ENCODE measurements at places on chromosomes 11 and 22.

DNA sequence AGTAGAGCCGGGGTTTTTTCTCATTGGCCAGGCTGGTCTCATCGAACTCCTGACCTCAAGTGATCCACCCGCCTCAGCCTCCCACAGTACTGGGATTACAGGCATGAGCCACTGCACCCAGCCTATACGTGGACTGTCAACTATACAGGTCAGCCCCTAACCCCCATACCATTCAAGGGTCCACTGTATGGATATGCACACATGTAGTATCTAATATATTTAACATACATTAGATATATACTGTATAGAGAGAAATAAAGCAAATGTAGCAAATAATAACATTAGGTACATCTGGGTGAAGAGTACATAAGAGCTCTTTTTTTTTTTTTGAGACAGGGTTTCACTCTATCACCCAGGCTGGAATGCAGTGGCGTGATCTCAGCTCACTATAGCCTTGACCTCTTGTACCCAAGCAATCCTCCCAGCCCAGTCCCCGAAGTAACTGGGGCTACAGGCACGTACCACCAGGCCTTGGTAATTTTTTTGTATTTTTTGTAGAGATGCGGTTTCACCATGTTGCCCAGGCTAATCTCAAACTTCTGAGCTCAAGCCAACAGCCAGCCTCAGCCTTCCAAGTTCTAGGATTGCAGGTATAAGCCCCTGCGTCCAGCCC, 1.5 kb upstream of the ATP5MGL start:
- no peak for DNase-seq

DNA sequence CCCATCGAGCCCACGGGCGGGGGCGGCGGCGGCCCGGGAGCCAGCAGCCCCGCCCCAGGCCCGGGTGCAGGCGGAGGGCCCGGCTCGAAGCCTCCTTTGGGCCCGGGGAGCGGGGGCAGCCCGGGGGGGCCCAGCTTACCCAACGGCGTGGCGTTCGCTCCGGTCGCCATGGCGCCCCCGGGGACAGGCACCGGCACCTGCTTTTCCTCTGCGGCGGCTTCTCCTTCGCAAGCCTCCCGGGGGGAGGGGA, 194 bp downstream of the SF1 start:
- no peak for DNase-seq

GRCh38 chr11:9180784-9181183, 84.4 kb downstream of the DENND5A start:
- no peak for DNase-seq

DNA sequence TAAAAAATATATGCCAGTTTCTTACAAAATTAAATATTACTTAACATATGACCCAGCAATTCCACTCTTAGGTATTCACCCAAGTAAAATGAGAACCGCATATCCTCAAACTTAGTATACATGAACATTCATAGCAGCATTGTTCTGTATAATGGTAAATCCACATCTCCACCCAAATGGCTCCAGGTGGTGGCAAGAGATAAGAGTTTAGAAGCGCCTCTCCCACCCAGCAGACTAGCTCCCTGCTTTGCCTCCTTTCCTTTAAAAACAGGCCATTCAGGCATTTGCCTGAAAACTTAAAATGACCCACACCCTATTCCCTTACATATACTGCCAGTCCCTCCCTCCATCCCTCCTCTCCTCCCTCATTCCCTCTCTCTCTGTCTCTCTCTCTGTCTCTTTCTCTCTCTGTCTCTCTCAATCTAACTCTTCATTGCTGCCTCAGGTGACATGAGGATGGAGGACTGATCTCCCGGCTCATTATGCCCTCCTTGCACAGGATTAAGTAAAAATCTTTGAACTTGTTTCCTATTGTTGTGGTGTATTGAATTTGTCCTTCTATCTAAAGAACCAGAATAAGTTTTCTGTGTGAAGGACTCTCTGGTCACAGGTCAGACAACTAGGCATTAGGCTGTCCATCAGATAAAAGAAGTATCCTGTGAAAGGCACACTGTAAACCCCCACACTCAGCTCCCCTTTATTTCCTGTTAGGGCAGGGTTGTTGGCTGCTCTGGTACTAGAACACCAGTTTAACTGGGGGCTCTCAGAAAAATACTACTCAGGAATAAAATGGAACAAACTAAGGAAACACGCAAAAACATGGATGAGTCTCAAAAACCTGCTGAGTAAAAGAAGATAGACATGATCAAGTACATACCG, 48.3 kb downstream of the RRP8 start:
- DNase-seq, result no peak

- peak; percentile 62 for DNase-seq
Observed at GRCh38 chr11:69088676-69089146, 40.0 kb downstream of the TPCN2 start.

- DNase-seq, result no peak
Observed at GRCh38 chr22:49476176-49476575, 351.5 kb downstream of the BRD1 start.

DNA sequence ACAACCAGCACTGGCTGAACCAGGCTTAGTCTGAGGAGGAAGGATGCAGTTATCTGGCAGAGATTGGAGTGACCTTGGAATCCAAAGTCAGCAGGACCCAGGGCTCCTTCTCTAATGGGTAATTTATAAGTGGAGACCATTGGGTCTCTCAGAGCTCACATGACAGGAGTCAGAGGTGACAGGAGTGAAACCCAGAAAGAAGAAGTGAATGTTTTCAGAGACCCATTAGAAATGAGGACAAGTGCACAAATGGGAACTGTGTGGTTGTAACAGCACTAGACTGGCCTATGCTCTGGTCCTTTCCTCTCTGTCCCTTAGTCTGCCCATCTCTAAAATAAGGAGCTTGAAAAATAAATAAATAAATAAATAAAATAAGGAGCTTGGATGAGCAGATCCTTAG, 107.4 kb downstream of the SERGEF start:
- DNase-seq, result no peak

- no peak for DNase-seq
Observed at GRCh38 chr11:14417617-14418374, 58.8 kb upstream of the RRAS2 start.

DNA sequence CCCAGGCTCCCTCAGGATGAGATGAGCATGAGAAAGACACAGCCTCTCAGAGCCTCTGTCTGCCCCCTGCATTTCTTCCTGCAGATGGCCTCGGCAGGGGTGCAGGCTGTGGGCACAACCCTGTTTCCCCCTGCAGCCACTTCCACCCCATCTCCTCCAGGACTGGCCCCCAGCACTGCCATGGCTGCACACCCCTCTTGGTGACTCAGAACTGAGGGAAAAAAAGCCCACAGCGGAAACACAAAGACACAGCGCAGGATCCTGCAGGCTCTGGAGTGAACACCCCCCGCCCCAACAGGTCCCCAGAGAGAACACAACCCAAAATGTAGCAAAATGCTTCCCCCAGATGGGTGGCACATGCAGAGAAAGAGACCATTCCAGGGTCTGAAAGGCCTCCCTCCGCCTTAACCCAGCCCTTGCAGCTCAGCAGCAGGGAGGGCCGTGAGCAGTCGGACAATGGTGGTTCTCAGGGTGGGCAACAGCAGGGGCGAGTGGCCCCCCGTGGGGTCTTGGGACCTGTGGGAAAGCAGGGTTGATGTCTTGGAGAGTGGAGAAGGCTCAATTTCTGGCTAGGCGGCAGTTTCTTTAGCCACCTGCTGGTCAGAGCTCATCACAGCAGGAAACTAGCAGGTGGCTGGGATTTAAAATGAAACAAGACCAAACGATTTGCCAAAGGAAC, 8.0 kb downstream of the TUBGCP6 start:
- DNase-seq, result no peak

GRCh38 chr11:46247659-46248058, 29.8 kb upstream of the CREB3L1 start:
- peak; percentile 47 for DNase-seq

DNA sequence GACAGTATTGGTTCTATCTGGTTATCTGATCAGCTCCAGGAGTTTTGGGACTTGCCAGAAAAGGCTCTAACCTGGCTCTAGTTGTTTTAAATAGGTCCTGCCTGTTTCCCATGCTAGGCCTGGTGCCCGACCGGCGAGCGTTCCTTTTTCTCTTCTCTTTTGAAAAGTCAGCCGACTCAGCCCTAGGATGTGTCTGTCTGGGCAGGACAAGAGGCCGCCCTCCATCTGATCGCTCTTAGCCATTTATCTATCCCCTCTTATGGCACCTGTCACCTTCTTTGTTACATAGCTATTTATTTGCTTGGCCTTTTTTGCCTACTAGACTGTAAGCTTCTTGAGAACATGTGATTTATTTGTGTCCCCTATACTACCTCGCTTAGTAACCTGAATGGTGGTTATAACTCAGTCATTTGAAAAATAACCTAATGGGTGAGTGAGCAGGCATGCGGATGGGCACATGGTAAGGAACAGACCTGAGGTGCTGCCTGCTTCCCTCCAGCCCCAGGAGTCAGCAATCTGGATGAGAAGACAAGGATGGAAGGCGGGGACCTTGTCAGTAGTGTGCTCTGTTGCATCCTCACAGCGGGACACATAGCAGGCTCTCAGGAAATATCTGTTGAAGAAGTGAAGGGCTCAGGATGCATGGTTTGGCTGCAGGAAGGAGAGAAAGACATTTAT, 108.4 kb downstream of the ZBTB16 start:
- no peak for DNase-seq

GRCh38 chr11:17743026-17743807, 8.6 kb downstream of the KCNC1 start:
- DNase-seq, result no peak

- no peak for DNase-seq
Observed at GRCh38 chr11:133206313-133207005, 325.8 kb downstream of the OPCML start.

- DNase-seq, result no peak
Observed at GRCh38 chr11:33651990-33652389, 48.6 kb downstream of the C11orf91 start.

- DNase-seq, result peak; percentile 73
Observed at GRCh38 chr11:20110908-20111669, 49.2 kb downstream of the DBX1 start.

GRCh38 chr22:30627471-30627870, 8.1 kb upstream of the SLC35E4 start:
- DNase-seq, result no peak

DNA sequence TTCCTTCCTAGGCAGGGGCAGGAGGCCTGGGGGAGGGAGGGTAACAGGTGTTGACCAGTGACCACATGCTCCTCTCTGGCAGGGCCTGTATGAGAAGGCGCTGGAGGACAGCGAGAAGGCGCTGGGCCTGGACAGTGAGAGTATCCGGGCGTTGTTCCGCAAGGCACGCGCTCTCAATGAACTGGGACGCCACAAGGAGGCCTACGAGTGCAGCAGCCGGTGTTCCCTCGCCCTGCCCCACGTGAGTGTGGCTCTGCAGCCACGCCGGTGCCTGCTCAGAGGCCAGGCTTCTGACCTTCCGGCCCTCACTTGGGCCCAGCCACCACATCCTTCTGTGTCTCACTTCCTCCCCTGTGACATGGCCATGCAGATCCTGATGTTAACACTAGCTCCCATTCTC, 25.8 kb downstream of the ZC3H7B start:
- no peak for DNase-seq

Measured in brain microvascular endothelial cell (primary cell).